ENCODE measurements at places on chromosomes 13 and 19.

- no peak for DNase-seq
Observed at GRCh38 chr13:74158571-74159352, 24.6 kb upstream of the KLF12 start.

DNA sequence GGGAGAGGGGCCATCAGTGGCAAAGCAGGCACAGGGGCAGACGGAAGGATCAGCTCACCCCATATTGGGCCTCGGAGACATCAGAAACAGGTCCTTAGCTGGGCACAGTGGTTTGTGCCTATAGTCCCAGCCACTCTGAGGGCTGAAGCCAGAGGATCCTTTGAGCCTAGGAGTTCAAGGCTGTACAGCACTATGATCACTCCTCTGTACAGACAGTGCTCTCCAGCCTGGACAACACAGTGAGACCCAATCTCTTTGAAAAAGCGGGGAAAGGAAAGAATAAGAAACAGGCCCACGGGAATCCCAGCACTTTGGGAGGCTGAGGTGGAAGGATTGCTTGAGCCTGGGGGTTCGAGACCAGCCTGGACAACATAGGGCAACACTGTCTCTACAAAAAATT, 6.0 kb downstream of the SERTAD1 start:
- DNase-seq = no peak

- DNase-seq = no peak
Observed at GRCh38 chr19:310781-311496, 19.7 kb upstream of the PLPP2 start.

GRCh38 chr13:99311748-99312492, 4.7 kb upstream of the GPR183 start:
- no peak for DNase-seq

- no peak for DNase-seq
Observed at GRCh38 chr13:45446181-45446580, 18.6 kb upstream of the COG3 start.

DNA sequence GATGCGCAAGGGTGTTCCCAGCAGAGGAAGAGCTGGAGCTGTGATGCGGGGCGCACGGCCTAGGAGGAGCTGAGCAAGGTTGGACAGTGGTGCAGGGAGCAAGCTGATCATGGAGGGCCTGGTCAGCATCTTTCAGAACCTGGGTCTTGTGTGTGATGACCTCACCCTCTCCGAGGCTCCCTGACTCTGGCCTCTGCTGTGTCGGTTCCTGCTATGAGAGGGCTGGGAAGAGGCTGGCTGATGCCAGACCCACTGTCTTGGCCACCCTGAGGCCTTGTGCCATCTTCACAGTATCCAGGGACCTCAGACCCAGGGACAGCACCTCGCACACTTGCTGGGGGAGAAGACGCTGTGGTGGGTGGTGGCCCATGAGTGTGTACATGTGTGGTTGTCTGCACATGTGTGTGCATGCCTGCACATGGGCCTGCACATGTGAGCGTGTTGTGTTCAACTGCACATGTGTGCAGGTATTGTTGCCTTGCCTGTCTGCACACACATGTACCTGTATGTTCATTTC, 16.5 kb upstream of the C13orf46 start:
- DNase-seq = no peak

DNA sequence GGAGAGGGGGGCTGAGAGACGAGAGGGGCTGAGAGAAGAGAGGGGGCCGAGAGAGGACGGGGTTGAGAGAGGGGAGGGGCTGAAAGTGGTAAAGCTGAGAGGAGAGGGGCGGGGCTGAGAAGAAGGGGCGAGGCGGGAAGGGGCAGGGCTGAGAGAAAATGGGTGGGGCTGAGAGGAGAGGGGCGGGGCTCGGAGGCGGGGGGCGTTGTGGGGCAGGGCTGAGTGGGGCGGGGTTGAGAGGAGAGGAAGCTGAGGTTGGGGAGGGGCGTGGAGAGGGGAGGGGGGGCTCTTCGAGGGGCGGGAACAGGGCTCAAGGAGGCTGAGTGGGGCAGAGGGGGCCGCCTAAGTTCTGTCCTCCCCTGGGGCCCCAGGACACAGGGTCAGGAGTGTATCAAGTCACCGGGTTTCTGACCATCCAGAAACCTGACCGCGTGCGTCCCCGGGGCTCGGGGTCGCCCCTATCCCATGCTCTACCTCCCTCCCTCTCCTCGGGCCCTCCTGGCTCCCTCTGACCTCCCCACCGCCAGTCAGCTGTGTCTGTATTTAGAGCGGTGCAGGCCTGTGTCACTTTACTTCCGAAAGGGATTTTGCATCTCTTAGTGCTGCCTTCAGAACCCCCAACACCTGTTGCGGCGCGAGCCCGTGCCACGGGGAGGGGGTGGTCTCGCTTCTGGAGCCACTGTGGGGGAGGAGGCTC, 38.6 kb upstream of the SEMA6B start:
- no peak for DNase-seq

DNA sequence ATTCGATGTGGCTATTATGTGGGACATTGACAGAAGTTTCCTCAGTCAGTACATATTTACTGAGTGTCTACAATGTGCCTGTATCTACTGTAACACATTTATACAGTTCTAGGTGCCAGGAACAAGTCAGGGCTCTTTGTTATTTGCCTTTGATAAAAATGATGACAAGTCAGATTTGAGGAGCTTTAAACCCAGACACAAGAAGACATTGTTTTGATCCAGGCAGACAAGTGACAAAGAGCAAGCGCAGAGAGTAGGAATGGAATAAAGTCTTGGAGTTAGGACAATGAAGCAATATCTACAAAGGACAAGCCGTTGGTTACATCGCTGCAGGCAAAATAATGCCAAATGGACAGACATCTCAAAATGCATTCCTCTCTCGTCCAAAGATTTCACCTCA, 70.1 kb downstream of the ITGBL1 start:
- no peak for DNase-seq

DNA sequence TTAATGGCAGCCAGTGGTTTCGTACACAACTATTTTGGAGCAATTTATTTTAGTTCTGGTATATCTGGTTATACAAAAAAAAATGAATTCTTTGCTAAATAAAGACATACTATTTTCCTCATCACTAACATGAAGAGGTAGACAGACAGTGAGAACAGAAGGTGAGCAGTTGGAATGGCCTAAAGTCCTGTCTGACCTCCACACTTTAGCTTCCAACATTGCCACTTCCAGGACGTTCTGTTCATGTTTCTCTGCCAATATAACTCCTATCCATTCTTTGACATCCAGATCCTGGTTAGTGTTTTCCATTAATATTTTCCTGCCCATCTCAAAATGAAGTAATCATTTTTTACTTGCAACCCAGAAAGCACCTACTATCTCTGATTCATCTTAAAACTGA, 112.9 kb upstream of the FRY start:
- no peak for DNase-seq

DNA sequence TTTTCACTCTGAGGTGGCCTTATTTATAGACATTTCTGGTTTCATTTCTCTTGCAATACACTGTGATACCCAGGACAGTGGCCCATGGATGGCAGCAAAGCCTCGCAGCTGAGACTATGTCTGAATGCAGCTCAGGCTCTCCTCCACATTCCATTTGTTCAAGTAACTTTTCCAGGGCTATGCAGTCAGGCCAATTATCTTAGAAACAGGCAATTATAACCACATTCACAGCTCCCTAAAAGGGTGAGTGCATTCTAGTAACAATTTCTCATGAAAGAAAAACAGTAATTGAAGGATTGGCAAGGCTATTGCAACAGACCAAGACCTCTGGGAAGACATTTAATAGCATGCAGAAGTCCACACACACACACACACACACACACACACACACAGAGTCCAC, 264.0 kb downstream of the TBC1D4 start:
- no peak for DNase-seq

DNA sequence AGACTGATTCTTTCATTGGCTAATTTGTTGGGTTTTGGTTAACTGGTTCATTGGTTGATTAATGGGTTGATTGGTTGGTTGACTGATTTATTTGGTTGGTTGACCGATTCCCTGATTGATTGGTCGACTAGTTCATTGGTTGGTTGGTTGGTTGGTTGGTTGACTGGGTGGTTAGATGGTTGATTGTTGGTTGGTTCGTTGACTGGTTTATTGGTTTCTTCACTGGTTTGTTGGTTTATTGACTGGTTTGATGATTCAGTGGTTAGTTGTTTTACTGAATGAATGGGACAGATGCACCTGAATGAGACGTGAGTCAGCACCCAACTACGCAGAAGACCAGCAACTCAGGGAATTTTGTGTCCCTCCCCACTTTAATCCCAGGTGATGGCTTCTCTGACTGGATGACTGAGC, 2.7 kb upstream of the NUP62 start:
- DNase-seq = no peak

DNA sequence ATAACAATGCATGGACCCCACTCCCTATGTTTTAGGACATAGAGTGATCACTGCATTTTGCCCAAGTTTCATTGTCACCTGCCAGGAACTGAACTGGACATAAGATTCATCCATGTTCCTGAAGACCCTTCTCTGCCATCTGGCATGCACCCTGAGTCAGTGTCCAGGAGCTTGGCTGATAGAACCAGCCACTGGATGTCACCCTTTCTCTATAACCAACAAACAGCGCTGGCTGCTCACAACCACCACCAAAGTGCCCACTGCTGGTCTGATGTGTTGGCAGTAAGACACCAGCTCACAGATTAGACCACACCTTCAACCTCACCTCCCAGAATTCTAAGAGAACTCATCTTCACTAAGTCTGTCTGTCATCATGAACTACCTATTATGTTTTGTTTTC, 333.4 kb downstream of the ITGBL1 start:
- DNase-seq = no peak

GRCh38 chr13:90806016-90806615, 541.4 kb upstream of the MIR17HG start:
- DNase-seq = no peak

DNA sequence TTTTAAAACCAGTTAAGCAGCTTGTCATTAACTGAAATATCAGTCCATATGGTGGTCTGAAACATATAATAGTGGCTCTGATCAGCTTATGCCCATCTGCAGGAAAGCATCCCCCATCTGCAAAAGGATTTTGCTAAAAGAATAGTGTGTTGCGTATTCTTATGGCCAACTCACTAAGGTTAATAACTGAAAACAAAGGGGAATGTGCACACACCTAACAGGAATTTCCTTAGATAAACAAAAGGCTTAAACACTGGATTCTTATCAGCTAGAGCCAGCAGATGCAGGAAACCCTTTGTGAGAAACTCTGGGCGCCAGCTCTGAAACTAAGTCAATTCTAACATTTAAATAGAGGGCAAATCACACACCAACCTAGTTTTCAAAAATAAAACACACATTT, 22.1 kb downstream of the VPS36 start:
- DNase-seq = no peak

DNA sequence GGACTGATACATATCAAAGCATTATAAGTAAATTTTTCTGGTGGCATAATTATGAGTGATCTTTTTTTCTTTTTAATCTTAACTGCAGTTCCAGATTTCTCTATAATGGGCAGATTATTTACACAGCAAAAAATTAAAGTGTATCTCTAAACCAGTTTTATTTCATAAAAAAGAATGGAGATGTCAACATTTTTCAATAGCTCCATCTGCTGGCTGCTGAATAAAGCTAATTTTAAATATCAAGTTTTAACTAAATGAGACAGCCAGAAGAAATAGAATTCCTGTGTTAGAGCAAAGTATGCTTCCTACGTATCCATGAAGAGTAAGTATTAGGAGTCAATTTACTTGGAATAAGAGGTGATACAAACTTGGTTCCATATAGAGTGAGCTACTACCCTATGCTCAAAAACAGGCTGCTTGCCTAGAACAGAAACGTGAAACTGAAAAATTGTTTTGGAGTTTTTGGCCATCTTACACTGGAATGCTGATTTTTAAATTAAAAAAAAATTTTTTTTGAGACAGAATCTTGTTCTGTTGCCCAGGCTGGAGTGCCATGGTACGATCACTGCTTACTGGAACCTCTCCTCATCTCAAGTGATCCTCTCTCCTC, 5.0 kb upstream of the PDS5B start:
- no peak for DNase-seq

- DNase-seq = no peak
Observed at GRCh38 chr19:28171983-28172382, 1041.0 kb downstream of the UQCRFS1 start.

GRCh38 chr19:51688671-51689571, 4.2 kb upstream of the SPACA6 start:
- DNase-seq = no peak

GRCh38 chr13:77827332-77827731, 91.3 kb downstream of the EDNRB start:
- no peak for DNase-seq

- no peak for DNase-seq
Observed at GRCh38 chr13:108213946-108214345, 1.4 kb downstream of the LIG4 start.

- no peak for DNase-seq
Observed at GRCh38 chr19:10866495-10866894, 4.9 kb upstream of the CARM1 start.

DNA sequence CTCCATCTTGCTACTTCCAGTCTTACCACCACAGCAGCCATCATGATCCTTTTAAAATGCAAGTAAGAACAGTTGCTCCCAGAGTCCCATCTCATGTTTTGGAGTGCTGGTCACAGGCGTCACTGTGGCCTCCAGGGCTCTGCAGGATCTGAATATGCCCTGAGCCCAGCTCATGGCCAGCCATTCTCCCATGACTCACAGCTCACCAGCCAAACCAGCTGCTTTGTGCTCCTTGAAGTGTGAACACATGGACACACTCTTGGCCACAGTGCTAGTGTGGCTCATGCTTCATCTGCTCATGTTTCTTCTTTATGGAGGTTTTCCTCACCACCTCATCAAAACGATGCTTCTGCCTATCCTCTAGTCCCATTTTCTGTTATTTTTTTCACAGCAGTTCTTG, 466.5 kb downstream of the UQCRFS1 start:
- no peak for DNase-seq

GRCh38 chr13:49530457-49530856, 34.7 kb downstream of the PHF11 start:
- DNase-seq = peak; percentile 53

GRCh38 chr13:95289020-95289444, 12.2 kb downstream of the ABCC4 start:
- DNase-seq = no peak

DNA sequence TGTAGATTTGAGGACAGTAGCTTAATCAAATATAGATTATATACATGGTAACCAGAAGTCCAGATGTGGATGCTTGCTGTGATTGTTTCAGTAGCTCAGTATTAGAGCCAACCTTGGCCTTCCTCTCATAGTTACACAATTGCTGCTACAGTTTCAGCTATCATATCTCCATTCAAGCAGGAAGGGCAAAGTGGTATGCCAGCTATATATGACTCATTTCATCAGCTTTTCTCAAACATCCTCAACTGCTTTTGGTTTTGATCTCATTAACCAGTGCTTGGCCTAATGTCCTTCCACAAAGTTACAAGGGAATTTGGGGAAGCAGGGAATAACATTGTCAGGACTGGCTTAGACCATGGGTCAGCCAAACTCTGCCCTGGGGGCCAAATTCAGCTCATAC, 73.0 kb upstream of the MAB21L1 start:
- DNase-seq = no peak

DNA sequence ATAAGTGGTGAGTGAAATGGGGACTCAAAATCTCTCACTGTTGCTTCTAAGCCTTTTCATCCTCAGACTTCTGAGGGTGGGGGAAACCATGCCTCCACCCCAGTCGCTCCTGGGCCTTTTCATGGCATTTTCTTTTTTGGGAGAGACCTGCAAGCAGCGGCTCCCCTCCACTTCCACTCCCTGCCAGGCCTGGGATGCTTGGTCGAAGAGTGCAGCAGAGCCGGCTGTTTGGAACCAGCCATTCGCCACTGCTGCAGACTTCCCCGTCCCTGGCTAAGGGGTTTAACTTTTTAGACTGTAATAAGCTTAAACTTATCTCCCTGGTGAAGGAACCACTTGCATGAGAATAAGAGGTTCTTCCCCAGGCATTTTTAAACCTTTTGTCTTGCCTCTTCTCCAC, 617.2 kb downstream of the PCDH9 start:
- DNase-seq = no peak

All from stimulated activated naive B cell treated with anti-CD40 and anti-IgM and Interleukin-4, amounts not matched to agents 10 μg/mL and 1 μg/mL and 100 μg/mL, for 72 hours (primary cell).